ENCODE measurements at places on chromosomes 6 and 20. TPM values are rescaled to one million over a fixed set of nuclear protein-coding genes. Genes with fewer than 3 reads are reported as not detected.

The HLA-DOB gene
- total RNA-seq = 5.7 TPM

The RHAG gene
- not detected for total RNA-seq

The RAD21L1 gene
- total RNA-seq = not detected

- no peak for DNase-seq
These were observed 1283.7 kb downstream of the GRIK2 start for GRCh38 chr6:102677225-102677624.

DNA sequence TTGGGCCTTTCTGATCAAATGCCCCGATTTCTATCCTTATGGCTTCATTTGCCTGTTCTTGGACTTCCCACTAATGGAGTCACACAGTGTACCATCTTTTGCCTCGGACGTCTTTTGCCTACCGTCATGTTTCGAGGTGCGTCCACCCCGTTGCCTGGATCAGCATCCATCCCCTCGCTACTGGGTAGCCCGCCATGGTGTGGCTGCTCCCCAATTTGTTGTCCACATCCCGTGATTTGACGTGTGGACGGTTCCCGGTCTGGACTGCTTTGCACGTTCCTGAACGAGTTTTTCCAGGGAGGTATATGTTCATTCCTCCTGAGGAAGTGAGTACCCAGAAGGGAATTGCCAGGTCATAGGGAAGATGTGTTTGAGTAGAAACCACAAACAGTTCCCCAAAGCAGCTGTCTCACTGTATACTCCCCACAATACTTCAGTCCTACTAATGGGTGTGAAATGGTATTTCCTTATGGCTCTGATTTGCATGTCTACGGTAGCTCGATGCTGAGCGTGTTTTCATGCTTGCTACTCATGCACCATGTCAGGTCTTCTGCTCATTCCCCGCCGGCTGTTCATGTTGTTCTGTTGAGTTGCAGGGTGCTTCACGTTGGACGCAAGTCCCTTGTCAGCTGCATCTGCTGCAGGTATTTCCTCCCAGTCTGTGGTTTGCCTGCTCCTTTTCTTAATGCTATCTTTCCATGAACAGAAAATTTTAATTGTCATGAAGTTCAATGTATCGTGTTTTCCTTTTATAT lies 86.8 kb upstream of the AFDN start:
- no peak for DNase-seq

DNA sequence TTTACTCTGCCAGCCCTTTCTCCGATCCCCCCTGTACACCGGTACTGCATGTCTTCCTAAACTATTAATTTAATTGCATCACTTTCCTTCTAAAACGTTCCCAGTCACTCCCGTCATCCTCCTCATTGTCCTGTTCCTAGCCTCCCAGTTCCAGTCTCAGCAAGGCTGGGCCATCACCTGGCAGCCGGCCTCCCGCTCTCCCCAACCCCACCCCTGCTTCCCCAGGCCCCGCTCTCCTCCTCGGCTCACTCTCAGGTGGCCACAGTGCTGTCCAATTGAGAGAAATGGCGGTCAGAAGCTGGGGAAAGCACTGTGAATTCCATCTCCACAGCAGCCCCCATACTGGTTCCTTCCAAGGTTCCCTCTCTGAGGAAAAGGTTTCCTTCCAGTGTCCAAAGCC lies 8.9 kb downstream of the PDE10A start:
- no peak for DNase-seq

The NUP43 gene
- total RNA-seq = 70.0 TPM

The LBP gene
- 0.22 TPM for total RNA-seq

GRCh38 chr20:11852811-11853210 lies 64.9 kb upstream of the BTBD3 start:
- DNase-seq = peak; percentile 66

The CCDC167 gene
- 61.9 TPM for total RNA-seq

GRCh38 chr6:37353761-37354525 lies at the start of gene RNF8:
Gene RNF8 (plus strand): TSS chr6:37353983. CDS start chr6:37354165, 182 bp downstream.
- DNase-seq = peak; percentile 90

- peak; percentile 73 for DNase-seq
These were observed 25.9 kb downstream of the ADGRF4 start for GRCh38 chr6:47724300-47724699.

- DNase-seq = peak; percentile 45
These were observed 66.0 kb upstream of the STX16 start for GRCh38 chr20:58584881-58585752.

GRCh38 chr6:11975353-11975977 lies 36.6 kb upstream of the HIVEP1 start:
- no peak for DNase-seq

Data from M059J (cell line).